ENCODE measurements at places on chromosomes 2 and 18. TPM values are rescaled to one million over a fixed set of nuclear protein-coding genes. Genes with fewer than 3 reads are reported as not detected.
A peak's percentile ranks its signal among the peaks of the same experiment; 100 is the strongest.

DNA sequence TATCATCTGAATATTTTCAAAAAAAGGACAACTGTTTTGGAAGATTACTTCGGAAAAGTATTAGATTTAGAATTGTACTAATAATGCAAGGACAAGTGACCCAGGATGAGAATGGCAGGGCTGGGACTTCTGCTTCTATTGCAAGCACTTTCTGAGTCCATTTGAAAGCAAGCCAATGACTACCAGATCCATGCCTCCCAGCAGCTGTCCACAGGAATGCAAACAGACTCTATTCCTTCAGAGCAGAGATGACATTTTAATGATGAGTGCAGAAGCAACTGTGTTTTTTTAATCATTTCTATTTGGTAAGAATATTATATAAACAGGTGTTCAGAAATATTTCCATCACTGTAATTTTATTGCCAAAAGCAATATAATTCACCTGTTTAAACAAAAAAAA lies 456.7 kb downstream of the SOX11 start:
- peak; percentile 20 for DNase-seq

DNA sequence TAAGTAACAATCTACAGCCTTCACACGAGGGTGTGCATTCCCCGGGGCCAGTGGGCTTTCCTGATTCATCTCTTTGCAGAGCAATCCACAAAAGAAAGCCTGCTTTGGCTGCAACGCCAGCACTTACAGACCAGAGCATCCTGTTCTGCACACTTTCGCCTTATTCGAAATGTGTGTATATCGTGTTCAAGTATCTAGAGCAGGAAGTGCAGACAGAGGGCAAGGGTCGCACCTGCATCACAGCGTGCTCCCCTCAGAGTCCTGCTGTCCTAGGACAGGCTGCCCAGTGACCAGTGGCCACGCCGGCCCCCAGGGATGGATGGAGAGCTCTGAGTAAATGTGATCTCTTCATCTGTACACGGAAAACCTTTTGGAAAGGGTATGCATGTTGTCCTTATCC lies 264.3 kb downstream of the ZNF516 start:
- no peak for DNase-seq

DNA sequence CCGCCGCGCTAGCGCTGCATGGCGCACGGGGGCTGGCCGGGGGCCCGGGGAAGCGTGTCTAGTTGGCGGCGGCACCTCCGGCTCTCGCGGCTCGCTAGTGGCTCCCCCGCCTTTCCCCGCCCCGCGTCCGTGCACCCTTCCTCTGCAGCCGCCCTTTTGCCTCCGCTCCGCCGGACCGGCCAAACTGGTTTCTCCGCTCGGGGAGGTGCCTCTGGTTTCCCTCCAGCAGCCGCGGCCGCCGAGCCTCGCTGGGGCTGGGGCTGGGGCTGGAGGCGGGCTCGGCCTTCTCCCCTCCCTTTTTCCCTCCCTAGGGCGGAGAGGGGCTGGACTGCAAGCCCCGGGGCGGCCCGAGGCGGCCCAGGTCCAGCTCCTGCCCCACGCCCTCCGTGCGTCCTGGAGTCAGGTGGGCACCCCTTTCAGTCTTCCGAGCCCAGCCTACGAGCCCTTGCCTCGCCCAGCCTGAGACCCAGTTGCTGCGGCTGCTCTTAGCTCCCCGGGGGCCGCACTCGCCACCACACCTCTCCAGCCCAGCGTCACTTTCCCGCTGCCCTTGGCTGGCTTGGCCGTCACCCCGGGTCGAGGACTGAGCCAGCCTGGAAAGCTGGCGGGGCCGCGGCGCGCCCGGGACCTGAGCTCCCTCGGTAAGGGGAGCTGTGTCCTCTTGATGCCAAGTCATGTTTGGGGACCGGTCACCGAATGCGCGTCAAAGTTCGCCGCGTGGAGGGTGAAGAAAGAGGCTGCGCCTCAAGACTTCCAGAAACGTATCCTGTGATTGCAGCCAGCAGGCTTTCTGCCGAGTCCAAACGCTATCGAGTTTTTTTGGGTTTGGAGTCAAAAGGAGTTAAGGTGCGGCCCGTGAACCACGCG lies at the start of gene ATP8B1:
Gene ATP8B1 (minus strand): TSS at position 213 of the 867 bp plus-strand sequence. CDS start 71,508 bp downstream, outside the sequence.
- DNase-seq: peak; percentile 59

GRCh38 chr2:41911033-41911432 lies 136.8 kb upstream of the PKDCC start:
- no peak for DNase-seq

DNA sequence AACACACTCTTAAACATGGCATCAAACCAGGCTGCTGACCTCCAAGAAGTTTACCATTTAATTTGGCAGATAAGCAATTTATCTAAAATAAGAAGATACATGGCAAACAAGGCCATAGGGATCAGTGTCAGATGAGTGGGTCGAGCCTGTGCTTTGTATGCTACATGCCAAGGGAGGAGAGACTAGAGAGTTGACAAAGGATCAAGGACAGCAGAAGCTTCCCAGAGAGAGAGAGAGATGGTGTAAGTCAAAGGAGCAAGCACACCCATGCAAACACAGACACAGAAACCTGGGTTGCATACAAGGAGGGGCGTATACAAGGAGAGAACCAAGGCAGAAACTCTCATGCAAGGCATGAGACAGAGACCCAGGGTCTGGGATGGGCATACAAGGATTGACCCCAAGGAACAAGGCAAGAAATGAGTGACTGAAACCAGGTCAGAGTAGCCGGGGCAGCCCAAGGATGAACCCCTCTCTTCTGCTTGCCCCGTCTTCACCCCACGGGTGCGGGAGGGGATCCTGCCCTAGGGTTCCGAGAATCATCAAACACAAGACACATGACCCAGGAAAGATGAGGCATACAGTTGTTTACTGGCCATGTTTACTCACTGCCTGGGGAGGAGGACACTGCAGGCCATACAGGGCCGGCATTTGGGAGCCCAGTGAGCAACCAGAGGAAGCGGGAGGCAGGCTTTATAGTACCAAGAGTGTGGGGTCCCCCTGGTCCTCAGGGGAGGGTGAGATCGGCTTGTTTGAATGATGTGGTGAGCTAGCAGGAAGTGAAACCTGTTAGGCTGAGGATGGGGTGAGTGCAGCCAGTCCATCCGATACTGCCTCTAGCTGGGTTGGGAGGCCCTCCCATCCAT lies 529.2 kb upstream of the ID2 start:
- no peak for DNase-seq

- DNase-seq: no peak
Measured at GRCh38 chr18:55406451-55406991, 181.5 kb downstream of the TCF4 start.

GRCh38 chr2:8957628-8958027 lies 45.9 kb downstream of the MBOAT2 start:
- DNase-seq: no peak

DNA sequence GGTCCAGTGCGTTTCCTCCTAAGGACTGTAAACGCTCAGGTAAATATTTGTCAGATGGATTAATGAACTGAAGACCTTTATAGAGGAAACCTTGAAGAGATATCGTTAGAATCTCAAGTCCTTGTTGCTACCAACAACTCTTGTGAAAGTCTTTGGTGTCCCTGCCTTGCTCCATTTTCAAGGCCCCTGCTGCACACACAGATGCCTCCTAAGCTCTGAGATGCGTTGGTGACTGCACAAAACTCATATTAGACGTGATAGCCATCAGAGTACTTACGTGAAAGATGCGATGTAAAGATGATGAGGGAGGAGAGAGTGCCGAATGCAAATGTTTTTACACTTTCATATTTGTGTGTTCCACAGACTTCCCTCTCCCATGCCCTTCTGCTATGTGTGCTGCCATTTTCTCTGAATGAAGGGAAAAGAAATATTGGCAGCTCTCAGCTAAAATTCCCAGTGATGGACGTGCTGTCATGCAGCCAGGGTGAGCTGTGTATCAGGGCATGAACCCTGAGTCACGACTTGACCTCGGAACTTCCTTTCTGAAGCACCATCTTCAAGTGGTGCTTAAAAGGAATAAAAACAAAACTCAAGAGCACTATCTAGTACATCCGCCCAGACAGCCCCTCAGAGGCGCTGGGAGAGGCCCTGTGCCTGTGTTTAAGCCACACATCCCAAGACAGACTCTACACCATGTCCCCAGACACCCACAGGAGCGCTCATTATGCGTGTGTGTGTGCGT lies 117.4 kb downstream of the FAM210A start:
- DNase-seq: no peak

- DNase-seq: no peak
Measured at GRCh38 chr2:238059505-238059904, 1.3 kb upstream of the SCLY start.

GRCh38 chr18:22466608-22467395 lies 49.1 kb upstream of the CTAGE1 start:
- peak; percentile 67 for DNase-seq

The MFSD6 gene
- total RNA-seq: 8.2 TPM

The NYAP2 gene
- not detected for total RNA-seq
